ENCODE measurements at places on chromosomes 16 and 17.
A peak's percentile ranks its signal among the peaks of the same experiment; 100 is the strongest.

DNA sequence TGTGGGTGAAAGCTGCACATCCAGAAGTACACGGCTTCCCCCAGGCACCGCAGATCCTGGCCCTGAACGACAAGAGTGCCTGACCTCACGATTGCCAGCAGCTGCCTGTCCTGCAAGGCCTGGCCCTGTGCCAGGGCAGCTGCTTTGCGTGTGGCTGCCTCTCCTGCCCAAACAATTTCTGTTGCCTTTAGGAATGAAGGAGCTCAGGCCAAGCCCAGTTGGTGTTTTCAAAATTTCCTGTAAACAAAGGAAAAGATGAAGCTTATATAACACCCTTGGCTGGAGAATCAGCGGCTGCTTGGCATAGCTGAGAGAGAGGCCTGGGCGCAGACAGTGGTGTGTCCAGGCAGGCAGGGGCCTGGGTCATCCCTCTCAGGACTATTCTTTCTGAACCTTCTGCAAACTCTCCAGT lies 11.7 kb upstream of the SLC47A2 start:
- DNase-seq, result peak; percentile 60

DNA sequence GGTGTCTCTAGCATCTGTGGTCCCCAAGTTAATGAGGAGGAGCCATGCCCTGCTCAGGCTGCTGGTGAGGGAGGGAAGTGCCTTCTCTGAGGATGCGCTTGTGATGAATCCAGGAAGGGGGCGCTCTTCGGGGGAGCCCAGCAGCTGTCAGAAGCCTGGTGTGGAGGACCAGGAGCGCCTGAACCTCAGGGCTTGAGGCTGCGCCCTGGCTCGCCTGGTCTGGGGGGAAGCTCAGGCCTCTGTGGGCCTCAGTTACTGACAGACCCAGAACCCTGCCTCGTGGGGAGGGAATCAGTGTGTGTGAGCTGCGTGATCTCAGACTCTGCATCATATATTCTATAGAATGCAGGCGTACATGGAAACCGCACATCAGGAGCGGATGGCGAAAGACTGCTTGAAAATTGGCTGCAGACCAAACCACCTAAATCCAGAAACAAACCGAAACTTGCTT lies 126.1 kb downstream of the SEC14L1 start:
- no peak for DNase-seq

DNA sequence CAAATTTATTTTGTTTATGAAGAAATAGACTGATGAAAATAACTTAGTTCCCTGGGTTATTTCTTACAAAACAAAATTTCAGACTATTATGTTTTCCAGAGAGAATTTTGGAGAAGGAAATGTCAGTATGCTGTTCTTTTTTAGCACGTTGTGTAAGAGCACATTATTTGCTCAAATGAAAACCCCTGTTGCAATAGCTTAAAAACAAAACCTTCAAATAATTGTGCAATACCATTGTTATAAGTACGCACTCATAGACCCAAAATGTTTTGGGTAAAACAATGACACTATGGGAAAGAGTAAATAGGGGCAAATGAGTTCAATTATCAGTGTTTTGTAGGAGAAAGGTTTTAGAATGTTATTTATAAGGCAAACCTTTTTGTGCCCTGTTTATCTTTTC lies 18.2 kb downstream of the VMP1 start:
- DNase-seq, result no peak

DNA sequence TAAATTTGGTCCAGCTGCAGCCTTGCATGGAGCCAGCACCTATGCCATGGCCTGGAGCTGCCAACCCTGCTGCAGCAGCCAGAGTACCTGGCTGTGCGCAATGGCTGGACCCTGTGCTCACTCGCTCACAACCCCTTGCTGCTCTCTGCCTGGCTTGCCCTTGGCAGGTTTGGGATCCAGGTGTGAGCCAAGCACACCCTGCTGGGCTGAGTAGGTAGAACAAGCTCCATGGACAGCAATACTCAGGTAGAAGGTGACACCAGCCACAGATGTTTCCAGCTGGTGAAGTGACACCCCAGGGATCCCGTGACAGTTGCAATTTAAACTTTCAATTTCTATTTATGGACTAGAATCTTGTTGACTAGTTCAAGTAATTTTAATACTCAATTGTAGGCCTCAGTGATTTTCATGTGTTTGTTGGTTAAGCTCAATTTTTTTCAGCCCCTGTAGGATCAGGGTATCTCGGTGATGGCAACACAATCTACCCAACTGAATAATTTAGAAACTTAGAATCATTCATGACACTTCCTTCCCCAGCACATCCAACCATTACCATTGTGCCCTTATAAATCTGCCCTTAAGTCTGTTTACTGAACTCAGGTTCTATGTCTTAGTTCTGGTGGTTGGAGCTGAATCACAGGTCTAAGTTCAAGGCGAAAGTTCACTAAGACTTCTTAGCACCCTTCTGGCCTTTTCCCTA lies 480.0 kb downstream of the PMP22 start:
- DNase-seq, result no peak

DNA sequence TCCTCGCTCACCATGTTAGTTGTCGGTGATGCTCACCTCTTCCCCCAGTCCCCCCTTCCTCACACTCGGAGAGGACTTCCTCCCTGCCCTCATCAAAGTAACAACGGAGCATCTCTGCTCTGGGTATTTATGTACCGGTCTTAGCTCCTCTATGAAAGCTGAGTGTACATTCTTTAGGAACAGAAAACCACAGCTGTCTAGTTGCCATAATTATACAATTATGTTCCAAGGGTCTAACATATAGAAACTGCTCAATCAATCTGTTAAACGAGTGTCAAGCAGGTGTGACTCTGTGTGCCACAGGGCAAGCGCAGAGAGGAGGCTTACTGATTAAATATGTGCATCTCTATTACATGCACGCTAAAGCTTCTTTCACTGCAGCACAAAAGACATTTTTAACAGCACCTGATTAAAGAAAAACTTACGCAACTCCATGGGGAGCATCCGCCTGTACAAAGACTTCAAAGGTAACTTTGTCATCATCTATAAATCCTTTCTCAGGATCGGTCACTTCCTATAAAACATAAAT lies 37.8 kb downstream of the LITAFD start:
- no peak for DNase-seq

GRCh38 chr17:68182011-68182306 lies 65.9 kb upstream of the AMZ2 start:
- DNase-seq, result no peak

- no peak for DNase-seq
Observed at GRCh38 chr16:3689731-3690130, 27.6 kb downstream of the TRAP1 start.

- no peak for DNase-seq
Observed at GRCh38 chr17:81418710-81419318, 23.6 kb downstream of the BAHCC1 start.

DNA sequence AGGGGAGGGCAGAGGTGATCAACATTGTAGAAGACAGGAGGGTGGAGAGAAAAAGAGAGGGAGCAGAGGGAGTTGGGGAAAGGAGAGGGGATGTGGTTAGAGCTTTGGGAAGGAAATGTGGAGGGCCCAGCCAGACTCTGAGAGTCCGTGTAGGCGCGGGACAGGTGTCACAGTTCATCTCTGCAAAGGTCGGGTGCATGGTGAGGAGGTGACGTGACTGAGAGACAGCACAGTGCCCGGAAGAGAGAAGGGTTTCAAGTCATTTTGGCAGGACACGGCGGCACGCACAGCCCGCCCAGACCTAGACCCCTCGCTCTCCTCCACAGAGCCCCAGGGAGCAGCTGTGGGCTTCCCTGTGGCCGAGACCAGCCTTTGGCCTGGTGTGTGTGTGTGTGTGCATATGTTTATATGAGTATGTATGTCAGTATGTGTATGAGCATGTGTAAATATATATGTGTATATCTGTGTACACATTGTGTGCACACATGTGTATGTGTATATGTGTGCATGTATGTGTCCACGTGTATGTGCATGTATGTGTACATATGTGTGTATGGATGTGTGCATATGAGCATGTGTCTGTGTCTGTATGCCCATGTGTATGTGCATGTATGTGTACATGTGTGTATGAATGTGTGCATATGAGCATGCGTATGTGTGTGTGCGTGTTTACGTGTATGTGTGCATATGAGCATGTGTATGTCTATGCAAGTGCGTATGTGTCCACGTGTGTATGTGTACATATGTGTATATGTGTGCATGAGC lies 104.6 kb downstream of the SEC14L1 start:
- DNase-seq, result no peak

GRCh38 chr17:80441133-80441578 lies 26.2 kb downstream of the ENDOV start:
- DNase-seq, result no peak

DNA sequence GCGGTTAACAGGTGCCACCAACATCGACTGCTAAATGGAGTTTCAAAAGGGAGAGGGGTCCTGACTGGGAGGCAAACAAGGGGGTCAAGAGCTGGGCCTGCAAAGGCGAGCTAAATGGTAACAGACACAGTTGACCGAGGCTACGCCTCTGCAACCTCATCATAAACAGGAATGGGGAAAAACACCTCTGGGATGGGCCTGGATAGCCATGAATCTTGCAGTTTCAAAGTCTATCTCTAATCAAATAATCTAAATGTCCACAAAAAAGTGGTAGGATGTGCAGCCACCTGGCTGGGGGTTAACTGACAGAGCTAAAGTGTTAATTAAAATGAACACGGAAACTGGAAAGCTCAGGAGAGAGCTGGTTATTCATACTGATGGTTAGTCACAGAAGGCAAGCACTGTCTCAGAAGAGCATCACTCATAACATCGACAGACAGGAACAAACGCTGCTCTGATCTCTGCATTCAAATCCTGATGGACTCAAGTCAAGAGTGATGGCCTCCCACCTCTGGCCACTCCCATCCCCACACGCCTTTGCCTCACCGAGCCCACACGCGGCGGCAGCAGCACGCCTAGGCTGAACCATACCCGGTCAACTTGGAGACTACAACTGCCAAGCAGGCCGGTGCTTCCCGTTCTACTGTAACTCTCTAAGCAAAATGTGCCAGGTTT lies 56.3 kb downstream of the CREBBP start:
- no peak for DNase-seq

DNA sequence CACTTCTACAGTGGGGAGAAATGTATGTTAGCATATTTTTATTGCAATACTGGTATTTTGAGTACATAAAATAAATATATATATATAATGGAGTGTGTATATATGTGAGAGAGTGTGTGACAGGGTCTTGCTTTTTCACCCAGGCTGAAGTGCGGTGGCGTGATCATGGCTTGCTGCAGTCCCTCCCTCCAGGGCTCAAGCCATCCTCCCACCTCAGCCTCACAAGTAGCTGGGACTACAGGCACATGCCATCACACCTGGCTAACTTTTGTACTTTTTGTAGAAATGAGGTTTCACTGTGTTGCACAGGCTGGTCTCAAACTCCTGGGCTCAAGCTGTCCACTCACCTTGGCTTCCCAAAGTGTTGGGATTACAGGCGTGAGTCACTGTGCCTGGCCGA lies 4.1 kb downstream of the CYLD start:
- no peak for DNase-seq

GRCh38 chr17:80517641-80518040 lies 27.0 kb upstream of the RPTOR start:
- no peak for DNase-seq

GRCh38 chr17:66233023-66233753 lies 4.0 kb upstream of the APOH start:
- no peak for DNase-seq

GRCh38 chr17:62718429-62718828 lies 89.7 kb downstream of the MARCHF10 start:
- no peak for DNase-seq

DNA sequence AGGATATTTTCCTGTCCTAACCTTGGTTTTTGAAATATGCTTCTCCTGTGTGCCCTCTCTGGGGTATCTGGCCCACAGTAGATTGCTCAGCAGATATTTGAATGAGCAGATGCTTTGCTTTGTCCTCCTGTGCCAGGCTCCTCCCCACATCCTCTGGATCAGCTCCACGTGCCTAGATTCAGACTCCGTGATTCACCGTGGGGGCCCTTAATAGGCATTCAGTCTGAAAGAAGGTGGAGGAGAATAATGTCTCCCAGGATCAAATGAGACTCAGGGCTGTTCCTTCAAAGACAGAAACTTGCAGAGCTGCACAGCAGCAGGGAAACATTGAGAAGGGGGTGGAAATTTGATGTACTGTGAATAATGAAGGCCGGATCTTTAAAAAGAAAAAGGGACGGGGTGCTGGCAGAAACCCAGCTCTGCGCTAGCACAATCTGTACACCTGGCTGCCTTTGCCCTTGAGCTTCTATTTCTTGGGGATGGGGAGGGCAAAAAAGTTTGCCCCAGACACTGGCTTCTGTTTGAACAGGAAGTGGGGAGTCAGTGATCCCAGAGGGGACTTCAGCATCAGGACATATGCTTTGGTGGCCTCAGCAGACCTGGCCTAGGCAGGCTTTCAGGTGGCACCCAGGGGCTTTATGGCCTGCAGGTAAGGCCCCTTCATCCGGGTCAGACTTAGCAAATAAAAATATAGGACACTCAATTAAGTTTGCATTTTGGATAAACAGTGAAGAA lies 15.9 kb upstream of the SLC12A3 start:
- DNase-seq, result peak; percentile 43

GRCh38 chr16:73010150-73010676 lies 37.7 kb downstream of the ZFHX3 start:
- no peak for DNase-seq

GRCh38 chr16:70359552-70359951 lies 12.8 kb downstream of the DDX19A start:
- no peak for DNase-seq

GRCh38 chr16:68798398-68798797 lies 44.9 kb upstream of the TANGO6 start:
- peak; percentile 3 for DNase-seq

DNA sequence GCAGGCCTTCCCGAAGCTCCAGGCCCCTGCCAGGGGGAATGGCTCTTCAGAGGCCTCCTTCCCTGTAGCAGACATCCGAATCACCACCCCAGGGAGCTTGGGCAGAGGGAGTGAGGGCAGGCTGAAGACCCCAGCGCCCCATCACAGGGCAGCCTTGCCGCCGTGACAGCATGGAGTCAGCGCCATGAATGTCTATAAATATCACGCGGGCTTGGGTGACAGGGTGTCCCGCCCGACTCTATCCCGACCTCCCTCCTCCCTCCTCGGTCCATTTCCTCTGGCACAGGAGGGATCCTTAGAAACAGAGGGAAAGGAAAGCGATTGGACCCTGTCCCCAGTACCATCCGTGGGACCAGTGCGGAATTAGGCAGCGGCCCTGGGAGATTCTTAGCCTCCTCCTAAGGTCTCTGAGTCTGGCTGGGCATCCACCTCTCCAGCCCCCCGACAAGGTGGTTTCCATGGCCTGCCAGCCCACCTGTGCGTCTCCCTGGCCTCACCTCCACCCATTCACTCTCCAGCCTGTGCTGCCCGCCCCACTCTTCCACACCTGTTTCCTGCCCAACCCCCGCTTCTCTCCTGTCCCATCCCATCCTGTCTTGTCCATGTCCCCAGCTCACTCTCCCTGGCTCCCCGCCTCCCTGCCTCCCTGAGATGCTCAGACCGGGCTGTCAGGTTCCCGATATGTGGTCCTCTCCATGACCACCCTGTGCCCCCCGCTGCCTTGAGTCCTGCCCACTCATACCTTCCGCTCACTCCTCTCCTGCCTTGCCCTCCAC lies 5.1 kb downstream of the ATP2A1 start:
- no peak for DNase-seq

Data from COR-L47 (cell line).